Brain microvascular endothelial cell (primary cell): ENCODE measurements at places on chromosomes 11 and 22.

GRCh38 chr22:46078241-46079092 lies 71.9 kb upstream of the PPARA start:
- no peak for DNase-seq

DNA sequence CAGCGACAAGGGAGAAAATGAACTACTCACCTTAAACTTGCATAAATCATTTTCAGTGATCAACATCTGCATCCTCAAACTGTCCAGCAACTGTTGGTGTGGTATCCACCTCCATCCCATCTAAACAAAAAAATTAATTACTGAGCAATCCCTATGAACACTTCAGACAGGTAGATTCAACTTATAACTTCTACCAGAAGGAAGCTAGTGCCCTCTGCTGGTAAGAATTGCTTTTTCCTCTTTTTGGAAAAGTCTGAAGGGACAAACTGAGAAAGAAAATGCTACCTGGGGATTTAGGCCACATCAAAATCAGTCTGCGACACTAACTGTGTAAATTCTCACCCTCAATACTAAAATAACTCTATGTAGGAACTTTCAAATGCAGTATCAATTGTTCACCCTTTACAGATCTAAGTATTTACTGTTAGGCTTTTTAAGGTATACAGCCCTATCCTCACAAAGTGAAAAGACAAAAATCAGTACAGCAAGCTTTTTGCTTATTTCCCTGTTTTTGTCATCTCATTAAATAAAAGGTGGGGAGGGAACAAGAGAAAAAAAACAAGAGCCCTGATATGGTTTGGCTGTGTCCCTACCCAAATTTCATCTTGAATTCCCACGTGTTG lies 17.9 kb downstream of the CLNS1A start:
- no peak for DNase-seq

- DNase-seq = no peak
Measured at GRCh38 chr22:49021131-49021925, 806.3 kb downstream of the BRD1 start.

GRCh38 chr11:27526535-27526934 lies 20.0 kb upstream of the LIN7C start:
- DNase-seq = no peak

DNA sequence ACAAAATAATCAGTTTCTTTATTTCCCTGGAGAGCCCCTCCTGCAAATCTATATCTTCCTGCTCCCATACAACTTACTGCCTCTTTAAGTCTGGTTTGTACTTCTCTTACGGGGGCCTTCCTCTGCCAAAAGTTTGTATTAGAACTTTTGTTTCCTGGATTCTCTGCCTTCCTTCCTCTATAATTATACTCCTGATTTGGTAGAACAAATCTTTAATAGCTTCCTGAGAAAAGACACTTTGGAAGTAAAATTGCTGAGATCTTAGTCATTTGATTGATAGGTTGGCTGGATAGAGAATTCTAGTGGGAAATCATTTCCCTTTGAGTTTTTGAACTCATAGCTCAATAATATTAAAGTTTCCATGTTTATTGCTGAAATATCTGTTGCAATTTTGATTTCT lies 499.2 kb downstream of the RAB38 start:
- no peak for DNase-seq

GRCh38 chr11:116309446-116309845 lies 463.3 kb downstream of the BUD13 start:
- DNase-seq = no peak

DNA sequence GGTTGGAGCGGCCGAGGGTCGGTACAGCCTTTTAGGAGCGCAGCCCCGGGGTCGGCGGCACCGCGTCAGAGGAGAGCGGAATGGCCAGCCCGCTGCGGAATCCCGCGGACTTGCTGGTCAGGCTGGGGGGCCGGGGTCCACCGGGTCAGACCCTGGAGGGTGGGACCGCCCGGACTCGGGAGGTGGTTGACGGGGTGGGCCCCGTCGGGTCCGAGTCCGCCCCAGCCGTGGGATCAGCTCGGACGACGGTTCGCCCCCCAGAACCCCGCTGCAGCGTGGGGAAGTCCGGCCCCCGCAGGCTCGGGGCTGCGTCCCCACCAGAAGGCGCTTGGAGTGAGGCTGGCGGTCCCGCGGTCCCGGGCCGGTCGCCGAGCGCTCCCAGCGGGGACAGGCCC lies 301 bp upstream of the ADM2 start:
- no peak for DNase-seq

- DNase-seq = no peak
Measured at GRCh38 chr11:66510990-66511339, 530 bp downstream of the BBS1 start.

GRCh38 chr11:109023036-109023435 lies 358.2 kb downstream of the DDX10 start:
- no peak for DNase-seq

GRCh38 chr22:45678961-45679912 lies 7.6 kb downstream of the ATXN10 start:
- peak; percentile 32 for DNase-seq
